ENCODE measurements at places on chromosomes 2 and 18.

DNA sequence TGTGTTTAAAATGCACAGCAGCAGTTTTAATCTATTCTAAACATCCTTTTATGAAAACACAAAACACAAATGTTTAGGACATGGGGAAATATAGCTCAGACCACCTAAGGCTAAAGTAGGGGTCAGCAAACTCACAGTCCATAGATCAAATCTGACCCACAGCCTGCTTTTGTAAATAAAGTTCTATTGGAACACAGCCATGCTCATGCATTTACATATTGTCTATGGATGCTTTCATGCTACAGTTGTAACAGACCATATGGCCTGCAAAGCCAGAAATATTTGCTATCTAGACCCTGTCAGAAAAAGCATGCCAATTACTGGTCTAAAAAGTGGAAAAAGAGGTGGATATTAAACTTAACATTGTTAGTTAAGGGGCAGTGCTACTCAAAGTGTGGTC lies 1105.4 kb upstream of the KLHL29 start:
- DNase-seq: no peak

- DNase-seq: no peak
These were observed 78.5 kb downstream of the RAB31 start for GRCh38 chr18:9786631-9787030.

DNA sequence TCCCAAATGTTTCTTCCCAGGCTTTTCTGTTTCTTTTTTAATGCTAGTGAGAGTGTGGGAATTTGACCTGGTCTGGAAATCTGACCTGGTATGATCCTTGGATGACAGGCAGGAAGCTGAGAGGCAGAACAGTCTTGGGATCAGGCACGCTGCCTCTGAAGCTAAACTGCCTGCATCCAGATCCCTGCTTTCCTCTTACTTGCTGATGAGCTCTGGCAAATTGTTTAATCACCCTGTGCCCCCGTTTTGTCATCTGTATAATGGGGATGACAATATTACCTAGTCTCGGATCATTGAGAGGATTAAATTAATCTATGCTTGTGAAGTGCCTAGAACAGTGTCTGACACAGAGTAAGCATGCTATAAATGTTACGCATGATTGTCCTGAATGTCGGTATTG lies 3.3 kb downstream of the KLHL23 start:
- DNase-seq: no peak

- DNase-seq: peak; percentile 95
These were observed 67.9 kb downstream of the RHOB start for GRCh38 chr2:20514596-20515269.

DNA sequence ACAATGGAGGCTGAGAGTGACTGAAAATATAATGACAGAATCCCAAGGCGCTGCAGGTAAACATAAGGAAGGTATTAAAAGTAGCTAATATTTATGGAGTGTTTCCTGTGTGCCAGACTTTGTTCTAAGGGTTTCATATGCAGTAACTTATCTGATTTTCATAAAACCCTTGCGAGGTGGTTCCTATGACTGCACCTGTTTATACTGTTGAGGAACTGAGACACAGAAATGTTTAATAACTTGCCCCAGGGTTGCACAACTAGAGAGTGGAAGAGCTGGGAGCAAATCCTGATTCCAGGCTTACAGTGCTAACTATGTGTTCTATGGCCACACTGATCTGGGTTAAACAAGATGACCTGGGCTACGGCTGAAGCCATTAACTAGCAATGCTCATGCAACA lies 2.4 kb downstream of the SP110 start:
- DNase-seq: no peak

- peak; percentile 20 for DNase-seq
These were observed 322.5 kb downstream of the ARHGAP15 start for GRCh38 chr2:143451642-143452281.

- peak; percentile 35 for DNase-seq
These were observed 216.9 kb downstream of the UXS1 start for GRCh38 chr2:105977212-105977611.

- peak; percentile 42 for DNase-seq
These were observed 56.9 kb downstream of the ITGA6 start for GRCh38 chr2:172484253-172484652.

- DNase-seq: no peak
These were observed 249.4 kb upstream of the UBE2E3 start for GRCh38 chr2:180730976-180731375.

Measured in AG08395 (cell line).